ENCODE measurements at places on chromosomes 4 and X.

GRCh38 chr4:66130042-66130441 is 459.8 kb upstream of the EPHA5 start:
- no peak for DNase-seq

GRCh38 chr4:177964693-177965168 is 522.5 kb upstream of the AGA start:
- DNase-seq, result no peak

GRCh38 chr4:105978684-105979296 is 83.5 kb downstream of the NPNT start:
- DNase-seq, result peak; percentile 16

- DNase-seq, result no peak
Observed at GRCh38 chr4:168900080-168900479, 110.0 kb downstream of the CBR4 start.

GRCh38 chr4:74418063-74418670 is 26.8 kb upstream of the AREG start:
- no peak for DNase-seq

GRCh38 chrX:111114806-111115205 is 18.8 kb downstream of the PAK3 start:
- DNase-seq, result no peak

GRCh38 chr4:150818661-150819060 is 196.4 kb downstream of the LRBA start:
- no peak for DNase-seq

DNA sequence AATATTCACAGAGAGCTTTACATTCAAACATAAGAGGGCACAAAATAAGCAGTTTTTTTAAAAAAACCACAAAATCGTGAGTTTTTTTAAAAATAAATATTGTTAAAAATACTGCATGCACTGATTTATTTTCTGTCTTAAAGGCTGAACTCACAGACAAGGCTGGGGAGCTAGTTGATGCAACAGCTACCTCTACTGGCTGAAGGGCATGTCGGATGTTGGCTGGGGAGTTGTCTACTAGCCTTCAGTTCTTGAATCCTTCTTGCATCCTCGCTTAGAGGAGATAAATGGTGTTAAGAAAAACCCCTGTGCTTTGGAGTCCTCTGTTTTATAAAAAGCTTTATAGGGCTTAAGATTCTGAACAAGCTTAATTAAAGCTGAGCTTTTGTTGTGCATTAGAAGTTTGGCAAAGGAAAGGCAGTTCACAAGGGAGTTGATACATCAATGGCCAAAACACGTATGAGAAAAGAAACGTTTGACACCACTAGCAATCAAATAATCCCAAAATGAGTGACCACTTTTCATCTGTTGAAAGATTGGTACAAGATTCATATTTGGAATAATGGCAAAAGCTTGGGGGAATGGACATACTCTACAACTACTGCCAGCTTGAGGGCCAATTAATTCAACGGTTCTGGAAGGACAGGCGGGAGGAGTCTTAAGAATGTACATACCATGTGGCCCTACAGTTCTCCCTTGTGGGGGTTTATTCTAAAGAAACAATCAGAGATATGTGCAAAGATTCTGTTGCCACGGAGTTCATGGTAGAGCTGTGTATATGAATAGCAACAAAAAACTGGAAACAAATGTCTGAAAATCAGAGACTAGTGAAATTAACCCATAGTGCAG is 94.7 kb downstream of the SEL1L3 start:
- peak; percentile 62 for DNase-seq

DNA sequence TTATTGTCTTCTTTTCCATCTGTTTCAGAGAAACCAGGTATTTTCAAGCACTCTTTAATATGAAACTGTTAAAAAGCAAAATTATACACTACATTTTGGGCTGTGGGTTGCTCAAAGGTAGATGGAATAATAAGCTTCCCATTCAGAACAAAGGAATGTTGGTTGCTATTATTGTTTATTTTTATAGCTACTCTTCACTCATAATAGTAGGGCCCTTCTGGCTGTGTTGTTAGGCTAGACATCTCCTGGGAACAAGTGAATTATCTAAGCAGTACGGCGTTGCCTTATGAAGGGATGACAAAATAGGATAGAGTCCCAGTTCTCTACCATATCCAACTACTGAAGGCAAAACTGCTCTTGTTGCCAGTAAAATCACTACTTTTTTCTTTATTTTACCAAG is 34.2 kb downstream of the TENM3 start:
- no peak for DNase-seq

- DNase-seq, result no peak
Observed at GRCh38 chrX:73849073-73849472, 286.1 kb downstream of the CHIC1 start.

DNA sequence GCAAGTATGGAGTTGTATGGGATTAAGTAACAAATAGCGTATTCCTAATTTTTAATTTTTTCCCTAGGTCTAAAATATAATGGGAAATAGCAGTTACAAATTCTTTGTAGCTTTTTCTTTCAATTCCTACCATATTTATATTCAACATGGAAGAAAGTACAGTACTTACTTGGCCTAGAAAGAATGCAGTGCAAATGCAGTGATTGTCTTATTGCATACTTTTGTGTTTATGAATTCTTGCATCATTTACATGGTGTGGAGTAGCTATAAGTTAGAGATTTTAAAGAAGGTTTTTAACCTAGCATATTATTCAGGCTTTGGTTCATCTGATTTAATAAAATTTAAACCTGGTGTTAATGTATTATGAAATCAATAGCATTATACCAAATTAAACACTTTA is 263.3 kb downstream of the BMPR1B start:
- DNase-seq, result no peak

All from nephron progenitor cell (in vitro differentiated cells).